ENCODE measurements at places on chromosomes 2 and 18. TPM values are rescaled to one million over a fixed set of nuclear protein-coding genes. Genes with fewer than 3 reads are reported as not detected.
A peak's percentile ranks its signal among the peaks of the same experiment; 100 is the strongest.

FHOD3 gene
- 13.1 TPM for total RNA-seq

SLC9A2 gene
- 0.05 TPM for total RNA-seq

RFTN2 gene
- 0.10 TPM for total RNA-seq

GRCh38 chr2:735670-736218, 58.5 kb upstream of the TMEM18 start:
- no peak for DNase-seq

- peak; percentile 40 for DNase-seq
Measured at GRCh38 chr2:120436885-120437603, 91.1 kb downstream of the INHBB start.

- DNase-seq: no peak
Measured at GRCh38 chr2:104641786-104642185, 212.1 kb upstream of the POU3F3 start.

ANKRD30B gene
- total RNA-seq: 0.57 TPM

DNA sequence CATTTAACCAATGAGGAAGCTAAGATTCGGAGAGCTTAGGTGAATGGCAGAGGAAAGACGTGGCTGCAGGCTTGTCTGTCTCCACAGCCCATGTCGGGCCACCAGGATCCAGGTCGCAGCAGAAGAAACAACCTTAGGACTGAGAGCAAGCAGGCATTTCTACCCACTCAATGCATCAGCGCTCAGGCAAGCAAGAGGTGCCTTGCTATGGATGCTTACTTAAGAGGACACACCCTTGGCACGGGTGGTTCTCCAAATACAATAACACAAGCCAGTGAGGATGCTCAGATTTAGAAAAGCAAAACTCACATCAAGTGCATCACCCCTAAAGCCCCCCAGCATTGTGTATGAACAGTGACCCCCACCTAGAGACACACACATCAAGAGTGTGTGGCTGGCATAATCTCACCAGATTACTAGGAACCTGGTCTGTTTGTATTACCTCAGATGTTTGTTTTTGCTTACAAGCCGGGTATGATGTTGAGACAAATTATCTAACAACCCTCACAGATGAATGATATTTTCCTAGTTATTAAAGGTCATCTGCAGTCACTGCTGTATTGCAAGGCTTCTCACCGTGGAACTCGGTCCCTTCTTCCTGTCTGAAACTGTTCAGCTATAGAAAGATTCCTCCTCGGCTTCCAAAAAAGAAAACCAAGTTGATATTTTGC, 34.2 kb upstream of the NPAS2 start:
- peak; percentile 5 for DNase-seq

DNA sequence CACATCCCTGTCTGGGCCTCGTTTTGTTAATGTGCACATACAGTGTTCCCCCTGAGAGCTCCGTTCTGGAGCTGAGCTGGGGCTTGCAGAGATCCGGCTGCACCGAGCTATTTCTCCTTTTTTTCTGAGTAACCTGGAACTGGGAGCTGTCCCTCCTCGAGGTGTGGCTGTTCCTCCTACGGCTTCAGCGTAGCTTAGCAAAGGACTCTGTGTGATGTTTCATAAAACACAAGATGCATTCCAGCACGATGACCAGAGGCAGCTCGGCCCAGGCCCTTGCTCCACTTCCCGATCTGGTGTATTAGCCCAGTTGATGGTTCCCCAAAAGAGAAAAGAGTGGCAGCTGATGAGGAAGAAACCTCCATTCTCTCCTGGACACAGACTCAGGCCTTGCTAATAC, 103.0 kb downstream of the FAM210A start:
- no peak for DNase-seq

GRCh38 chr2:176093145-176093897, 800 bp downstream of the HOXD13 start:
- DNase-seq: peak; percentile 55

GRCh38 chr18:70428439-70428838, 139.6 kb downstream of the SOCS6 start:
- no peak for DNase-seq

DNA sequence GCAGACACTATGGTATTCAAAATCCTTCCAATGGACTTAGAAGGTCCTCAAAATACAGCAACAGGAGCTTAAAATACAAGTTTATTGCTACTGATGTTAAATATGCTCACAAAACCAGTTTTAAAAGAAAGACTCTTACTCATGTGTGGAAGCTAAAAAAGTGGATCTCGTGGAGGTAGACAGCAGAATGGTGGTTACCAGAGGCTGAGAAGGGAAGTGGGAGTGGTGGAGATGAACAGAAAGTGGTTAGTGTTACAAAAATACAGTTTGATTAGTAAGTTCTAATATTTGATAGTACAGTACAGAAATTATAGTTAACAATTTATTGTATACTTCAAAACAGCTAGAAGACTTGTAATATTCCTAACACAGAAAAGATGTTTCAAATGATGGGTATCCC, 12.1 kb downstream of the ADAM17 start:
- no peak for DNase-seq

WDR43 gene
- total RNA-seq: 32.3 TPM

DNA sequence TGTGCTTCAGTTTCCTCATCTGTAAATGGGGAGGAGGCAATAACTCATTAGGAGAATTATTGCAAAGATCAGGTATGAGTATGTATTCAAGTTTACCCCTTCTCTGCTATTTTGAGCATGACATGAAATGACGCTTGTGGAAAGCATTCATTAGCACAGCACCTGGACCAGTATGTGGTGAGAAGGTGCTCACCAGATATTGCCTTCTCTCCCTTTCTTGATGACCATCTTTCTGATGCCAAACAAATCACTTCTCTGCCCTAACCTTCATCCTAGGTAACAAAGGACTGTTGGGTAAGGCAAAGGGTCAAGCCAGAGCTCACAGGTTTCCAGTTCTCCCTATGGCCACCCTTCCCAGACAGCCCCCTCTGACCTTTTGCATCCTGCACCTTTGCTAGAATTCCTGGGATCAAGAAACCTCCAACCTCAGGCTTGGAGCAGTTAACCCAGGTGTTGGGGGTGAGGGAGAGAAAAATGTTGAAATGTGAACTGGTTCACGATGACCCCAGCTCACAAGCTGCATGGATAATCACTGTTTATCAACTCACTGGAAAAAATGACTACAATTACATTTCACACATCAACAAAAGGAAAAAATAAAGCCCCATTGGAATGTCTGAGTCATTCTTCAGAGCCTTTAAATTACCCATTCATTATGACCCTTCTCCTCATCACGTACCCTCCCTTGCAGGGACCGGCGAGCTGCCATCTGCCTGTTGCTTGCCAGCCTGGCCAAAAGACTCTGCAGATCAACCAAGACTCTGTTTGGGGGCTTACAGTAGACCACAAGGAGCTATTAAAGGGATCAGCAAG, 41.6 kb downstream of the LBH start:
- peak; percentile 92 for DNase-seq

DNA sequence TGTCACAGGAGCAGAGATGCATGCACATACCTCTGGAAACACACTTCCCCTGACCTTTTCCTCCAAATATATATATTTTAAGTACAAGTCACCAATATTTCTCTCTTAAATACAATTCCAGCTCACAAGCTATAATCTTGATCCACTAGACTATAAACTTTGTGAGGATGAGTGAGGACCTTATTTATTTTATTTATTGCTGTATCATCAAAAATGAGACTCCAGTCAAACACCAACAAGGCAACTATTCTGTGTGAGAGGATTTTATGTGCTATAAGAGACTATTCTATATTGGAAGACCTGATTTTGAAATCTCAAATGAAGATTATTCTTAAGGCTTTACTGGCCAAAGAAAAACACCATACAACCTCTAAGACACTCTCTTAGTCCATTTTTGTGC, 1352.2 kb downstream of the SUCLG1 start:
- no peak for DNase-seq

DNA sequence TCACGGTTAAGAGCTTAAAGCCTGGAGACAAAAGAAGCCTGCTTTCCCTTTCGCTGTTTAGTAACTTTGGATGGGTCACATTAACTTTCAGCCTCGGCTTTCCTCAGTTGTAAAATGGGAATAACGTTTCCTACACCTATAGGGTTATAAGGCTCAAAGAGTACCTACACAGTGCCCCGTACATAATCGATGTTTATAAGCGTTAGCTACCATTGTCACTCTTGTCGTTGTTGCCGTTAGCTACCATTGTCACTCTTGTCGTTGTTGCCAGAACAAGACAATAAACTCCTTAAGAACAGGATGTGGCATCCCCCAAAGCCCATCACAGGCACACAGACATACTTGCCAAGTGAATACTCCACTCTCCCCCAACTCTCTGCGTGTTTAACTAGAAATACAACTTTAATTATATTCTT, 901 bp upstream of the MFSD6 start:
- peak; percentile 27 for DNase-seq

GREB1 gene
- 0.39 TPM for total RNA-seq

WDR54 gene
- total RNA-seq: 64.7 TPM

- DNase-seq: peak; percentile 95
Measured at GRCh38 chr2:159637988-159638501, 21.7 kb upstream of the BAZ2B start.

- DNase-seq: no peak
Measured at GRCh38 chr2:71615767-71616730, 162.7 kb downstream of the DYSF start.

GRCh38 chr18:44778788-44779187, 98.1 kb downstream of the SETBP1 start:
- DNase-seq: no peak

DNA sequence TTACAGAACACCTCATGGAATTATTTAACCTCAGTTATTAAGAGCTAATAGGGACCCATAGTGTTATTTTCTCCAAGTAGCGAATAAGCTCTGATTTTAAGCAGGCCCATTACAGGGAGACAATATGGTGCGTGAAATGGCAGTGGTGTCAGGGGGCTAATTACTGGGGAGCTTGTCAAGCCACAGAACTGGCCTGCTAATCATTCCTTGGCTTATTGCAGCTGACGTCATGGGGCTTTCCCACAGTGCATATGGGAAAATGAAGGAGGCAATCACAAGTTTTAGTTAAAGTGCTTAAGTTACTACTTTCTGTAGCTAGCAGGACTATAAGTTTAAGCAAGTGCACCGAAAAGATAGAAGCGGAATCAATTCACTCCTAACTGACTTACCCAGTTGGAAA, 262.5 kb downstream of the TGIF1 start:
- DNase-seq: no peak

DNA sequence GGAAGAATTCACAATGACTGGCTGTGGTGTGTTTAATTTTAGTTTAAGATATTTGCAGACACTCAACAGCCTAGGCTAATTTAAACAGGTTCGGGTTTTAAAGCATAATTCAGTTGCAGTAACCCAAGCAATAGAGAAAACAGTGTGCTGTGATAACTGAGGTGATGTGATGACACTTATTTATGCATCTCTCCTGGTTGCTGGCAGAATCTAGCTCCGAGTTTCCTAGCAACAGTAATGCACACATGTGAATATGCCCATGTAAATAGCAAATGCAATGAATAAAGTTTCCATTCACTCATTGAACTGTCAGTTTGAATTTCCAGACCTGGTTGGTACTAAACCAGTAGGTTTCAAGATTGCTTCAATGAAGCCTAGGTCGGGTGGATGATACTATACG, 426.5 kb downstream of the TMX3 start:
- DNase-seq: no peak

- no peak for DNase-seq
Measured at GRCh38 chr2:43139996-43140621, 86.3 kb downstream of the ZFP36L2 start.

GRCh38 chr18:38459131-38459994, 893.8 kb upstream of the CELF4 start:
- no peak for DNase-seq

DNA sequence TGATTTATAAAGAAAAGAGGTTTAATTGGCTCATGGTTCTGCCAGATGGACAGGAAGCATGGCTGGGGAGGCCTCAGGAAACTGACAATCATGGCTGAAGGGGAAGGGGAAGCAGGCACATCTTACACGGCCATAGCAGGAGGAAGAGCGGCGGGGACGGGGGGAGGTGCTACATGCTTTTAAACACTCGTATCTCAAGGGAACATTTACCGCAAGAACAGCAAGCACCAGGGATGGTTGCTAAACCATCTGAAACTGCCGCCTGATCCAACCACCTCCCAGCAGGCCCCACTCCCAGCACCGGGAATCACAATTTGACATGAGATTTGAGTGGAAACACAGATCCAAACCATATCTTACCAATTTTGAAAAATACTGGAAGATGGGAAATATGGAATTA, 362.8 kb downstream of the FBXO15 start:
- no peak for DNase-seq

DNA sequence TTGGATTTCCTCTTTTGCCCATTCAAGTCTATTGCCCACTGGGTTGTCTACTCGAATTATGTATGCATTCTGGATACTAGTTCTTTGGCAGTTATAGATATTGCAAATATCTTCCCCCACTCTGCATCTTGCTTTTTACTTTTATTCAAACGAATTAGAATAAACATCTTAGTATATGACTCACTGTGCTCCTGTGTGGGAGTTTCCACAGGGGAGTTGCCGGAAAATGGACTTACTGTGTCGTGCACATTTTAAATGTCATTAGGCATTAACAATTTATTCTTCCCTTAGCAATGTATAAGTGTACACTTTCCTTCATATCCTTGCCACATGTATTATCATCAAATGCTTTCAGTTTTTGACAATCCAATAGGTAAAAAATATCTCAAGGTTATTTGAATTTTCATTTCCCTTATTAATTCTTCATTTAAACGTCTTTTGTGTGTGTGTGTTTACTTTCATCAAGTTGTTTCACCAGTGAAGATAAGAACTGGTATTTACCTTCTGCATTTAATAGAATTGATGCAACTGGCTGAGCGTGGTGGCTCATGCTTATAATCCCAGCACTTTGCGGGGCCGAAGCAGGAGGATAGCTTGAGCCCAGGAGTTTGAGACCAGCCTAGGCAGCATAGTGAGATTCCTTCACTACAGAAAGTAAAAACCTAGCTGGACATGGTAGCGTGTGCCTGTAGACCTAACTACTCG, 4.6 kb upstream of the UGT1A5 start:
- DNase-seq: peak; percentile 63

CNTNAP5 gene
- total RNA-seq: not detected

OR6B2 gene
- total RNA-seq: not detected

SUMO1 gene
- total RNA-seq: 207 TPM

DNA sequence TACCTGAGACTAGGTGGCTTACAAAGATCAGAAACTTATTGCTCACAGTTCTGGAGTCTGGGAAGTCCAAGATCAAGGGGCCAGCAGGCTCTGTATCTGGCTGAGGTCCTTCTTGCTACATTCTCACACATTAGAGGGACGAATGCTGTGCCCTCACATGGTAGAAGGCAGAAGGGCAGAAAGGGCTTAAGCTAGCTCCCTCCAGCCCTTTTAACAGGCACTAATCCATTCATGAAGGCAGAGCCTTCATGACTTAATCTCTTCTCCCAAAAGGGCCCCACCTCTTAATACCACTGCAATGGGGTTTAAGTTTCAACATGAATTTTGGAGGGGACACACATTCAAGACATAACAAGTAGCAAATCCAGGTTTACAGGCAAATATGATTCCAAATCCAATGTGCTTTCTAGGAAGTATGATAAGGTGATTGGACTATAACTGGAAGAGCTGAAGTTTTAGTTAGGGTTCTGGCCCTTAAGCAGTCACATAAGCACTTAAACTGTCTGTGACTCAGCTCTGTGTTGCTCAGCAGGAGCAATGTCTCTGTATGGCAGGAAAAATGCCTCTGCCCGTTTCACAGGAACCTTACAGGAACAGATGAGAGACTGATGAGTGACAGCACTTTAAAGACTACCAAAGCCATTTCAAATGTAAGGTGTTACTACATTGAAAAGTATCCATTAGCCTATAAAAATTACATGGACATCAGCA, 119.6 kb upstream of the PTPRM start:
- DNase-seq: no peak

- no peak for DNase-seq
Measured at GRCh38 chr2:30422444-30423040, 24.5 kb upstream of the LCLAT1 start.

GAREM1 gene
- total RNA-seq: 0.17 TPM

SLC66A3 gene
- total RNA-seq: 24.1 TPM

RNF103 gene
- 6.7 TPM for total RNA-seq

All from M059J (cell line).